CD4-positive, alpha-beta T cell treated with Interleukin-17A for 1 hour (primary cell): ENCODE measurements at places on chromosomes 6 and 20.

DNA sequence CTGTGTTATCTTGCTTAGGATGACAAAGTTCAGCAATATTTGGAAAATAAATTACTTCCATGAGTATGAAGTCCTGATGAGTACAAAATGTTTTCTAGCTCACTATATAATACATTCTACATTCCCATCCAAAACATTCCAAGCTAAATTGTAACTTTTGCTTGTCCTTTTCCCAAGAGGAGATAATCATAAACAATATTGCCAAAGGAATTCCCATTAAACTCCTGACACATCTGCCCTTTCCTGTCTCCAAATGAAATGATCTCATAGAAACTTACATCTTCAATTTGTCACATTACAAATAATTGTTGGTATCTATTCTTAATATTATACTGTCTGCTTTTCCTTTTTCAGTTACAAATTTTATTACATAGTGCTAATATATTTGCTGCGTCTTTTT is 20.4 kb upstream of the SENP6 start:
- no peak for DNase-seq

GRCh38 chr6:2116496-2116895 is 128.9 kb downstream of the GMDS start:
- no peak for DNase-seq

- DNase-seq: no peak
Measured at GRCh38 chr6:166045173-166045859, 122.3 kb downstream of the TBXT start.

GRCh38 chr6:87243812-87244211 is 78.6 kb upstream of the SMIM8 start:
- no peak for DNase-seq

DNA sequence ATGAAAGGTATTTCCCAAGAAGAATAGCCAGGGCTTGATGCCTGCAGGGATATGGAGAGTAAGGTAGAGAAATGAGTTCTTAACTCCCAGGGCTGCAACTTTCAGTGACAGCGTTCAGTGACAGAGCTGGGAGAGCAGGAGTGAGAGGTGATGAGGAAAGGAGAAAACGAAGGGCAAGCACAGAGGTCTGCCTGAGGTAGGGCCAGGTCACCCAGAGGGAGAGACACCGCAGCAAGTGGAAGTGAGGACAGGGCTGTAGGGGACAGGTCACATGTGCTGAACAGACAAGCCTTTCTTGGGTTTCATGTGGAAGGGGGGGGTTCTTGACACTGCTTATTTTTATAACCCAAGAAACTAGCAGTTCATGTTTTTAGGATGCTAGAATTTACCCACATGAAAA is 72.5 kb downstream of the PREP start:
- DNase-seq: no peak
